HL-60 (cell line): ENCODE measurements at places on chromosomes 1 and 21.
A peak's percentile ranks its signal among the peaks of the same experiment; 100 is the strongest.

- no peak for DNase-seq
These were observed 23.0 kb upstream of the GUCA2B start for GRCh38 chr1:42130061-42130660.

GRCh38 chr1:59204001-59204400, 92.9 kb upstream of the FGGY start:
- DNase-seq: peak; percentile 16

DNA sequence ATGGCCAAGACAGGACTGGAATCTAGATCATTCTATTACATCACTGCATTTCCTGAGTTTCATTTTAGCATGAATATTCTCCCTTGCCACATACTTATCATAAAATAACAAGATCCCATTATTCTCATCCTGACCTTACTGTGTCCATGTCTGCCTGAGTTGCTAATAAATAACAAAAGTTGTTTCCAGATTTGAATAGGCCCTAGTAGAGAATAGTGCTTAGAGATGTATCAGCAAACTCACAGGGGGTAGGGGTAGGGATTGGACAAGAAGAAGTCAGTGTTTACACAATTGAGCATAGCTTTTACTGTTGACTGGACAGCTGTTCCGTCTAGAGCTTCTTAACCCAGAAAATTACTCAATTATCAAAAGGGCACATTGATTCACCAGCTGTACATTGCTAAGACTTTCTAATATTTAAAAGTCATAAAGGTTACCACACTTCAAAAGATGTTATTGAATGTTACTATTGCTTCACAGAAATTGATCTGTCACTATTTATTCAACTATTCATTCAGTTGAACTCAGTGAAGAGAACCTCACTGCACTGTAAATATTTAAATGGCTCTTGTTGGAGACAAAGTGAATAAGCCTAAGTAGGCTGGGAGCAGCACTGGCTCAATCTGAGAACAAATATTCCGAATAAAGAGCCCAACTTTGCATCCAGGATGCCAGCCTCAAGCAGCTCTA, 121.9 kb downstream of the NRIP1 start:
- no peak for DNase-seq

DNA sequence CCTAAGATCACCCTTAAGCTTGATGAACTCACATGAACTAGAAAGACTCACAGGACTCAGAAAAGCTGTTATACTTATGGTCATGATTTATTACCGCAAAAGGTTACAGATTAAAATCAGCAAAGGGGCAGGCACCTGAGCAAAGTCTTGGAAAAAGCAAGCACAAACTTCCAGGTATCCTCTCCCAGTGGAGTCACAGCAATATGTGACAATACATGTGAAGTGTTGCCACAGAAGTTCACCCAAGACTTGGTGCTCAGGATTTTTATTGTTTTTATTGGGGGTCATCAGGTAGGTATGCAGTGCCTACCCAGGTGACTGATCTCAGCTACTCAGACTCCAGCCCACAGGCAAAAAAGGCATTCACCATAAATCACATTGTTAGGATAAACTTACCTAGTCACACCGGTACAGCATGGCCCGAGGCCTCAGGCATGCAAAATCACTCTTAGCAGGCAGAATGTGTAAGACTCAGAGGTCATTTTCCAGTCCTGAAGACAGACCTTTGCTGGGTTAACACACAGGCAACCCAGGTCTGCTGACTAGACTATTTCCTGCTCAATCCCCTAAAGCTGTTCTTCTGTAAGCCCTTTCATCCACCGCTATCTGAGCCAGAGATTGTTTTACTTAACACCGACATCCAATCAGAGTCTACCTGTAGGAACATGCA, 55.6 kb downstream of the SSX2IP start:
- no peak for DNase-seq

- DNase-seq: no peak
These were observed 25.4 kb upstream of the SMYD2 start for GRCh38 chr1:214255509-214255908.

DNA sequence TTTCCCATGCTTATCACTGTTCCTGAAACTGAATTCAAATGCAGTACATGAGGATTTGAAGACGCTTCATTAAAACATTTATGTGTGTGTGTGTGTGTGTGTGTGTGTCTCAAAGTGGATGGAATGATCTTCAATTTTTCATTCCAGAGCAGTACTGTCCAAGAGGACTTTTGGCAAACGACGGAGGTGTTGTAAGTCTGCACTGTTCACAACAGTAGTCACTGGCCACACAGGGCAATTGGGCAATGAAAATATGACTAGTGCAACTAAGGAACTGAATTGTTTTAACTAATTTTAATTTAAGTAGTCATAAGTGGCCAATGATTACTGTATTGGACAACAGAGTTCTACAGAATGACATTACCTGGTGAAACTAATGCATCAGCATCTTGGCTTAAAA, 5.0 kb downstream of the TAF5L start:
- peak; percentile 49 for DNase-seq

DNA sequence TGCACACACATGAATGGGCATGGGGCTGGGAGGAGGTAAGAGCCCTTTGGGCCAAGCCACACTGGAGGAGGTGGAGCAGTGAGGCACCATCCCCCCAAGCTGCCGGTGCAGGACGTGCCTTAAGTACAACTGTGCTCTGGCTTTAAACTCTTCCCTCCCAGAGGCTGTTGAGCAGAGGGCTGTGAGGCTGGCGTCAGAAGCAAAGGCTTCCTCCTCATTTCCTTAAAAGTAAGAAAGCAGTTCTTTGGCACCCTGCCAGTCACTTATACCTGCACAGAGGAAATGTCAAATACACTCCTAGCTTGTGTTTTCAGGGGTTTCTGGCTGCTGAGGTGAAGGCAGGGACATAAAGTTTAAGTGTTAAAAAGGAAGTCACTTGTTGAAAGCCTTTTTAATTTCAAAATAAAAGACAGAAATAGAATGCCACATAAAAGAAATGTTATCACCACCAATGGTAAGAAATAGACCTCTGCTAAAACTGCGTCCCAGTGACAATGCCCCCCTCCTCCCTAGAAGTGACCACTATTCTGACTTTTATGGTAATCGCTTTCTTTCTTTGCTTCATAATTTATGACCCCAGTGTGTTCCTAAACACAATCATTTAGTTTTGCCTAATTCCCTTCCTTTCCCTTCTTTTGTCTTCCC, 33.0 kb downstream of the LAMC2 start:
- DNase-seq: peak; percentile 37

DNA sequence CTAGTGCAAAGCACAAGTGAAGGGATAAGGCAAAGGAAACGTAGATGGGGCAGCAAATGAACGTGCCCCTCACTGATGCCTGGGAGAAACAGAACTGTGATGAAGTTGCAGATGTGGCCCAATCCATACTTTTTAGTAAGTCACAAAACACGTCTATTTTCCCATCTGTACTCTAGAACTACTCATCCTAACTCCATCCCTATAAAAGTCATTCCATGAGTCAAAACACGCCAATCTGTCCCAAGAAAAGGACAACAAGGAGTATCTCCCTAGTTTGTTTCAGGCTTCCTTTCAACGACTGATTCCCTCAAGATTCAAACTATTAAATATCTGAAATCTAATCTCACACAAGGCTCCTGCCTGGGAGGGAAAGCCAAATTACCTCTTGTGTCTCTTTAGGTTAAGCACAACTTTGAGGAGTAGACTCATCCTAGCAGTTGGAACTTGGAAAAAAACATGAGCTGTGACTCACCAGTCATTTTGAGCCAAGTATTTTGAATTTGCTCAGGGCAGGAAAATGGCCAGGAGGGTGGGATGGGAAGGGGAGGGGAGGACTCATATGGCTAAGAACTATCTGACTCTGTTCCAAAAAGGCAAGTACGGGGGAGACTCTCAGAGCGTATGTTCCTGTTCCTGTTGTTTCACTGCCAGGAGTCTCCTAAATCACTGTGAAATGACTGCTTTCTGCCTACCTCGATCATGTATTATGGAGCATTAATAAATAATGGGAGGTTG, 214.5 kb upstream of the CAMK1G start:
- DNase-seq: no peak

DNA sequence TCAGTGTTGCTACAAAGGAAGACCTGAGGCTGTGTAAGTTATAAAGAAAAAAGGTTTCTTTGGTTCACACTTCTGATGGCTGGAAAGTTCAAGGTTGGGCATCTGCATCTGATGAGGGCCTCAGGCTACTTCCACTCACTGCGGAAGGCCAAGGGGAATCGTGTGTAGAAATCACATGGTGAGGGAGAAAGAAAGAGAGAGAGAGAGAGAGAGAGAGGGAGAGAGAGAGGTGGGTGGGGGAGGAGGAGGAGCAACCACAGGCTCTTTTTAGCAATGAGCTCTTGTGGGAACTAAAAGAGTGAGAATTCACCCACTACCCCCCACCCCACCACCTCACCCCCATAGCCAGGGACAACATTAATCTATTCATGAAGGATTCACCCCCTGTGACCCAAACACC, 59.9 kb downstream of the CLSTN1 start:
- no peak for DNase-seq

DNA sequence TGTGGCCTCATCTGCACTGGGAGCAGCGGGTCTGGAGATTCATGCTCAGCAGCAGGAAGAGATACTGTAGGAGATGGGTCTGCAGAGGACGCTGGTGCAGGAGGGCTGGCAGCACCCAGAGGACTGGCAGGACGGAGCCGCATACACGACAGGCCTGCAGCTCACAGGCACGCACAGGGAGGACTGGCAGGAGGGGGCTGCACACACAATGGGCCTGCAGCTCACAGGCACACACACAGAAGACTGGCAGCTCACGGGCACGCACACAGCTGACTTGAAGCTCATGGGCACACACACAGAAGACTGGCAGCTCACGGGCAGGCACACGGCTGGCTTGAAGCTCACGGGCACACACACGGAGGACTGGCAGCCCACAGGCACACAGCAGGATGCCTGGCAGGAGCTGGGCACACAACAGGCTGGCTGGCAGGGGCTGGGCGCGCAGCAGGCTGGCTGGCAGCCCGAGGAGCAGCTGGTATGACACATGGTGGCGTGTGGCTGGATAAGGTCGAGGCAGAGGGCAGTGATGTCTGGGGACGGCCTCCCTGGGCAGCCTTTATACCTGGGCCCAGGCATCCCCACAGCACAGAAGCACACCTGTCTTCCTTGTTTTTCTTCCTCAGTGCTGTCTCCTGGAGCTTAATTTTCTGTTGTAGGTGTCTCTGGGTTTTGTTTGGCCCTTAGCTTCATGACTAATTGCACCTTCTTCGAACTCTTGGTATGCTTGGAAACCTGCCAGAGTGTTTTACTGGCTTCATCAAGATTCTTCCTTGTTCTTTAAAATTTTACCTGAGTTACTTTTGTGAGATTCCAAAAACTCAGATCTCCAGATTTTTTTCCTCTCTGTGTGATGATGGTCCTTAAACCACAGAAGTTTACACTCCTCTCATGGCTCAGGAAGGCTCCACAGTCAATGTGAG, at the start of gene KRTAP12-2:
Gene KRTAP12-2 (minus strand): TSS at position 527 of the 920 bp plus-strand sequence. CDS start 41 bp downstream, at position 486.
- DNase-seq: no peak

DNA sequence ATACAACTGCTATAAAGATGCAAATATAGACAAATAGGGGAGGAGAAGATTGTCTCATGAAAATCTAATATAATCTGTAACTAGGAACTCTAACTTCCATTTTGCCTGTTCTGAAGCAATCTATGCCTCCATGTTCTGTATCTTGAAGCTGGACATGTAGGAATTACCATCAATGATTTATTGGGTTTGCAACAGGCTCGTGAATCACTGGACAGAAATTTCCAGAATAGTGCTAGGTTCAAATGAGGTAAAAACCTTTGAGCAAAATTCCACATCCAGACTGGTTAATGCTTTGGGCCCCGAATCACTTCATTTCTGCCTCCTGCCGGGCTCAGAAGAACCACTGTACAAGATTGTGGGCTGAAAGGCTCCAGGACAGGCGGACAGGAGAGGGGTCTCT, 110.7 kb upstream of the CTTNBP2NL start:
- DNase-seq: no peak

DNA sequence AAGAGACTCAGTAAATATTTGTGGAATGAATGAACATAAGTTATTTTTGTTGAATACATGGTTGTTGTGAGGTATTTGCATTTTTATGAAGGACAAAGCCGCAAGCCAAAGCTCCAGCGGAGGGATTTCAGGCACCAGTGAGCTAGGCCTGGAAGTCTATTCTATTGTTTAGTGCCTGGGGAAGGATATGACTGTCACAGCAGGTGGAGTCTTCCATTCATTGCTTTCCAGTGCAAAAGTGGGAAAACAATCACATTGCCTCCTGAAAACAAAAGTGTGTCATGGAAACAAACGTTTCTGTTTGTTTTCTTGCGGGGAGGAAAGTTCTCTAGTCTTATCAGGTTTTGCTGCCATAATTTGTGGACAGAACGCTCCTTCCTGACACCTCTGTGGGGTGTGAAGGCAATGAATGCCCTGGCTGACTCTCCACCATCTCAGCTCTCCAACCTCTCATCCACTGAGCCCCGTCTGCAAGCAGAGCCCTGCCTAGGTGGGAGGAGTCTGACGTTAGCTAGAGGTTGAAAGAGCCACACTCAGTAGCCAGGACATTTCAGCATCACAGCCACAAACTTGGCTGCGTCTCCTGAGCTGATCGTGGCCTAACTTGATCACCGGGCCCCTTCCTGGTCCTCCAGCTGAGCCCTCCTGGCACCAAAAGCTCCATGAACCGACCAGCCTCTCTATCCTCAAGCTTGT, 739.1 kb downstream of the MATN1 start:
- DNase-seq: no peak

DNA sequence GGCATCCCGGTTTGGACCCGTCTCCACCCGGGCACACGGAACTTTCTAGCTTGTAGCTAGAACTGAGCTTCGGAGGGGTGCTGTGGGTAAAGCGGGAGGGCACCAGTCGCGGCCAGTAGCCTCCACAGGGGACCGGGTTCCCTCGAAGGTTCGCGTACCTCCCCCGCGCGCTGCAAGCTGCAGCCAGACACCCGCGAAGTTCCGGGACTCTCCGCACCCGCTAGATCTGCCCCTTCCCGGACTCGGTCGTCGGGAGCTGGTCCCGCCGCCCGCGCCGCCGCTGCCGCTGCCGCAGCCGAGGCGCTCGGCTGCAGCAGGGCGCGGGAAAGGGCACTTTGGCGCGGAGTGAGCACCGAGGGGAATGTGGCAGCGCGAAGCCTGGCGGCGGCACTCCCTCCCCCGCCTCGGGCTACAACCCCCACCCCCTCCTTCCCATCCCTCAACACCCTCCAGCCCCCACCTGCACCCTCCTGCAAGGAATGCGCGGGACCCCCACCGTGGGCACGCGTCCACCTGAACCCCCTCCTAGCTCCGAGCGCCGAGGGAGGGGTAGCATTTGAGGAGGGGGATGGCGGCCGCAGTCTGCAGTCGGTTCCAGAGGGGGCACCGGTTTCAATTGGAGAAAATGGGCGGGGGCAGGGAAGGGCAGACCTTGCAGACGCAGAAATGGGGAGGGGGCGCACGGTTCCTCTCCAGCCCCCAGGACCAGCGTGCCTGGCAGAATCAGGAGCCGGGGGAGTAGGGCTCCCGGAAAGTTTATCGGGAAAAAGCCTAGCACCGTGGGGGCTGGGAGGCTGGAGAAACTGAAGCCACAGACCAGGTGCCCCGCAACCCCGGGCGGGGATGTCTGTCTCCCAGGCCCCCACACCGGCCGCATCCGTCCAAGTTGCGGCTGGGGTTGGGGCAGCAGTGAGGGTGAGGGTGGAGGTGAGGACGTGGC, 968 bp downstream of the CSMD2 start:
- DNase-seq: no peak
